AG08396 (cell line): ENCODE measurements at places on chromosomes 3 and 15.

DNA sequence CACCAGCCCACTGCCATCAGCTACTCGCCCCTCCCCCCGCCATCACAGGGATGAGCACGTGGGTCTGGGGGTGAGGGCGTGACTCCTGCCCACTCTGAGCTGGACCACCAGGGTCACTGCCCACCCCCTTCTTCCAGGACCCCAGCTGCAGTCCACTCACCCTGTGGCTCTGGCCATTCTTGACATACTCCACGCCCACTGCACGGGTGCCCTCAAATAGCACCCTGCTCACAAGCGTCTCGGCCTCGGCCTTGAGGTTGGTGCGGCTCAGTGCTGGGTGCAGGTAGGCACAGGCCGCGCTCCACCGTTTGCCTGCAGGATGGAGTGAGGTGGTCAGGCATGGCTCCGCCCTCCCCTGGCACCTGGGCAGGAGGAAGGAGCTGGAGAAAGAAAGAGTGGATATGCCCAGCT is 23.9 kb downstream of the CHDH start:
- DNase-seq: no peak

DNA sequence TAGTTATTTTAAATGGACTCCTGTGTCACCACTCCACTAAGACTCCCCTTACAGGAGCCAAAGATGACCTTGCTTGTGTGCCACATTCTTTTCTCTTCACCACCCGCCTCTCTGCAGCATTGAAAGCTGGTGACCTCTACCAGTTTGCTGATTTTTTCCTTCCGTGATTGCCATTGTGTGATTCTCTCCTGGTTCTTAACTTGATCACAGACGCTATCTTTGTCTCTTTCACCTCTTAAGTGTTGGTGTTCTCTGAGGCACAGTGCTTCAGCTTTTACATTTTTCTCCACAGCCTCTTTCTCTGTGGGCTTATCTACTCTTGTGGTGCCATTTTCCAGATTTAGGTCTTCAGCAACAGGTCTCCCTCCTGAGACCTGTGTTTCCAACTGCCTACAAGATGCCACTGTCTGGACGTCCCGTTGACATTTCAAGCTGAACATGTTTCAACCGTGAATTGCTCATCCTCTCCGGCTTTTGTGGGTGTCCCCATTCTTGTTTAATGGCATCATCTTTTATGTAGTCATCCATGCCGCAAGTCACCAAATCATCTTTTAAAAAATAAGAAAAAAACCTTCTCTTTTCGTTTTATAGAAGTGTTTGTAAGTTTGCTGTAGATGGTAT is 26.5 kb downstream of the IQGAP1 start:
- peak; percentile 46 for DNase-seq

DNA sequence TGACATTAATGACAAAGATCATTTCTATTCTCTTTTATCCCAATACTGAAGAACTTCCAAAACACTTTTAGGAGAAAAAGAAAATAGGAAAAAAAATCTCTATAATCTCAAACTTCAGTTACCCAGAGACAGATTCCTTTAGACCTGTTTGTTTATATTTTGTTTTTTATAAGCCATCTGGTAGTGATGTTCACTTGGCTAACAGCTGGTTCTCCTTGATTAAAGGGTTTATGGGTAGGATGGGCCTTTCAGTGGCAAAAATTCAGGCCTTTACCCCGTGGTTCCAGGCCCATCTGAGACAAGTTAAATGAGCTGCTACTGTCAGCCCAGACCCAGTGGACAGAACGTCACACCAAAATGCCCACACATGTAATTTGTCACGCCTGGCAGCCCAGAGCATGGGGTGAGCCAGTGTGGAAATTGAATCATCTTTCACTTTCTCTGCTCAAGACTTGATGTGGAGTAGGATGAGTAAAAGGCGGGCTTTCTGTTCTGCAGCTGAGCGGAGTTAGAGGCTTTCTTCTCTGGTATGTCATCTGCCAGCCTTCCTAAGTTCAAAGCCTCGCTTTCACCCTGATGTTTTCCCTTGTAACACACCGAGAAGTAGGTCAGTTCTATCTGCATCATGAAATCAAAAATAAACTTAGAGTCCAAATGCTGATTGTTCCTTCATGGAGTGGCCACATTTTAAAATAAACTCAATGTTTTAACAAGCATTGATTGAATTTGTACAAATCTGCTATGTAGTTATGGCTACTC is 62.5 kb upstream of the SKOR1 start:
- DNase-seq: no peak

DNA sequence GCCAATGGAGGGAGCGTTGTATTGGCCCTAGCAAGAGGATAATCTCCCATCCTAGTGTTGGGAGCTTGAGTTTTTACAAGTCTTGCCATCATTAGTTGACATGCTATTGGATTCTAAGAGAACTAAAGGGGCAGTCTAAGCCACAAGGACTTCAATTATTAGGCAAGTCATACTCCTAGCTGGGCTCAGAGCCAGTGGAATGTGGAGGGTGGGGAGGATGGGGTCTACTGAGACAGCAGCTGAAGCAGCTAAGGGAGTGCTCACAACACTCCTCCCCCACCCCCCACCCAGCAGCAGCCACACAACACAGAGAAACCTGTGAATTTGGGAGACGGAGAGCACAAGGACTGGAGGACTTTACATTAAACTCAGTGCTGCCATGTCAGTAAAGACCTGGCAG is 27.9 kb downstream of the FRG2C start:
- DNase-seq: no peak

DNA sequence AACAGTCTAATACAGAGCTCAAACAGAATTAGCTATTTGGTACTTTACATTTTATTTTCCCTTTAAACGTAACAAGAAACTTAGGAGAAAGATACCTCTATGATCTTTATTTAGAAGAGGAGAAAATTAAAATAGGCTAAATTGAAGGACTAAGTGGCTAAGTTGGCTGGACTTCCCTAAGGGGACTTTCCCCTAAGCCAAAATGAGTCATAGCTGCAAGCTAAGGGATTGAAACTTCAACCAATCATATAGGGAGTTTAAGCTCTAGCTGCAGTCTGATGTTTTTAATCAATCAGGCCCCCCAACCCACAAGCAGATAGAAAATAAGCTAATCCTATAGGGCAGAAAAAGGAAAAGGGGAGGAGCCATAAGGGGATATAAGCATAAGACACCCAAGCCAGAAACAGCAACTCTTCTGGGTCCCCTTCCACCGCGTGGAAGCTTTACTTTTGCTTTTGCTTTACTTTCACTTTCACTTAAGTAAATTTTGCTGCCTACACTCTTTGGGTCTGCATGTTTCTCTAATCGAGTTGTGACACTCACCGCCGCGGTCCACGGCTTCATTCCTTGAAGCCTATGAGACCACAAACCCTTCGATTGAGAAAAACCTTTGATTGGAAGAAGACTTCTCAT is 1108.5 kb upstream of the EPHA6 start:
- DNase-seq: no peak

- DNase-seq: no peak
These were observed 8.9 kb downstream of the CMTM6 start for GRCh38 chr3:32493437-32494414.

GRCh38 chr3:176206809-176207208 is 990.5 kb downstream of the TBL1XR1 start:
- no peak for DNase-seq

DNA sequence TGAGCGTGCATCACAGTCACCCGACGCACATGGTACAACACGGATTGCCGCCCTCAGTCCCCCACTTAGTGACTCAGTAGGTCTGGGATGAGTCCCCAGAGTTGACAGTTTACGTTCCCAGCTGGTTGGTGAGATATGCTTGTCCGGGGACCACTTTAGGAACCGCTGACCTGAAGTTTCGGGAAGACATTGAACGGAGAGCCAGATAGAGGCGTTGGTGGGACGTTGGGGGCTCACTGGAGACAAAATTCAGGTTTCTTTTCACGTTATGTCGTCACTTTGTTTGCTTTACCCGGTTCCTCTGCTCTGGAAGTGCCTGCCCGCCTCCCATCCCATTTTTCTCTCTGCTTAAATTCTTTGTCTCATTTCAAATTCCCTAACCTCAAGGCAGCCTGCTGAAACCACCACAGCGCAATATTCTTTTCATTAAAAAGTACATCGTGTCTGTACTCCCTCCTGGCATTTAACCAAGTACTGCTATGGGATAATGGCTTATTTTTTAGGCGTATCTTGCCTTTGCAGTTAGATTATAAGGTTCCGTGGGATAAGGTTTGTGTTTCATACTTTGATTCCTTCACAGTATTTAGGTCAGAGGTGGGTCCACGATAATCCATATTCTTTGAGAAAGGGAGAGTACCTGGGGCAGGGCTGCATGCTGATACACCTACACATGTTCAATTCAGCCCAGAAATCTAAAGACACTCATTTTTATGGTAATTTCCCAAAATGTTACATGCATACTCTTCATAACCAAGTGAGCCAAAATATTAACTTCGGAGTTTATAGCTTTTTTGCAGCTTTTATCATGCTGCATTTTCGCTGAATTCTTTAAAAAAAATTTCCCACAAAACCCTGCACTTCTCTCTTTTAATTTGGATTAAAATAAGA is 921 bp downstream of the LMLN start:
- peak; percentile 54 for DNase-seq

- no peak for DNase-seq
These were observed 49.5 kb upstream of the SELENOK start for GRCh38 chr3:53941184-53941583.

DNA sequence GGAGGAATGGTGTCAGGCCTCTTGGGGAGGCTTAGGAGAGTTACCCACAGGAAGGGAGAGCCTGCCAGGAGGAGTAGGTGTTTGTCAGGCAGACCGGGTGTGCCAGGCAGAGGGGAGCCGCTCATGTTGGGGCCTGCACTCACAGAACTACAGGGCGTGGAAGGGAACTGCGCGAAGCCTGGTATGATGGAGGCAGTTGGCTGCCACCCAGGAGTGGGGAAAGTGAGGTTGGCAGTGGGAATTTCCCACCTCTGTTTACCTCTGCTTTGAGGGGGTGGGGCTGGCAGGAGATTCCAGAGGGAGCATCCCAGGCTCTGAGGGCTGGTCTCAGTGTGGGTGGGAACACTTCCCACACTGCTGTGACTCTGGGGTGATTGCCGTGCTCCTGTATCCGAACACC is 99.9 kb downstream of the SLCO3A1 start:
- no peak for DNase-seq

DNA sequence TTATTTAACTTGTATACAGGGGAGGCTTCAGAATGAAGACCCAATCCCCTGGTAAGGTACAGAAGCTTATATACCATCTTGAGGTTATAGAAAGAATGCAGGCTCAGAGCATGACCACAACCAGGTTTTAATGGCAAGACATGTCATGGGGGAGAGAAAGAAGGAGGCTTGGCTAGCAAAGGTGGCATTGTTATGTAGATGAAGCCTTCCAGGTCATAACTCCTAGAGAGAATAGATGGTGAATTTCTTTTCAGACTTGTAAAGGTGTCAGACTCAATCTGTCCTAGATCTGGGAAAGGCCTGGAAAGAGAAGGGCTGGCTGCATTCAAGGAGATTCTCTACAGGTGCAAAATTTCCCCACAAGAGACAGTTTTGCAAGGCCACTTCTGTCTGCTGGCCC is 99.4 kb upstream of the CTDSPL start:
- no peak for DNase-seq

DNA sequence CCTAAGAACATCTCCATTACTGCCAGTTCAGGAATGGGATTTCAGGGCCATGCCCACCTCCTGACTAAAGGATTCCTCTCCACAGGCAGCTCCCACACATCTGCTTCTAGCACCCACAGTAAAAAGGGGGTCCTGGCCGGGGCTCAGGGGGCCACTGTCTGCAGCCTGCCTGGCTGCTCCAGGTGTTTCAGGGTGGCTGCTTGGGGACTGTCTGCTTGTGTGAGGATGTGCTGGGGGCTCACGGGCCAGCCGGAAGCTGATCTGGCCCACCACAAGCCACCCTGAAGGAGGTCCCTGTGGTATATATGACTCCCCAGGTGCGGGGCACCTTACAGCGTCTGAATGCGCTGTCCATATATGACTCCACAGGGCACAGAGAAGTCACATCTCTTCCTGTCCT is 135.4 kb downstream of the NSMCE3 start:
- DNase-seq: no peak

DNA sequence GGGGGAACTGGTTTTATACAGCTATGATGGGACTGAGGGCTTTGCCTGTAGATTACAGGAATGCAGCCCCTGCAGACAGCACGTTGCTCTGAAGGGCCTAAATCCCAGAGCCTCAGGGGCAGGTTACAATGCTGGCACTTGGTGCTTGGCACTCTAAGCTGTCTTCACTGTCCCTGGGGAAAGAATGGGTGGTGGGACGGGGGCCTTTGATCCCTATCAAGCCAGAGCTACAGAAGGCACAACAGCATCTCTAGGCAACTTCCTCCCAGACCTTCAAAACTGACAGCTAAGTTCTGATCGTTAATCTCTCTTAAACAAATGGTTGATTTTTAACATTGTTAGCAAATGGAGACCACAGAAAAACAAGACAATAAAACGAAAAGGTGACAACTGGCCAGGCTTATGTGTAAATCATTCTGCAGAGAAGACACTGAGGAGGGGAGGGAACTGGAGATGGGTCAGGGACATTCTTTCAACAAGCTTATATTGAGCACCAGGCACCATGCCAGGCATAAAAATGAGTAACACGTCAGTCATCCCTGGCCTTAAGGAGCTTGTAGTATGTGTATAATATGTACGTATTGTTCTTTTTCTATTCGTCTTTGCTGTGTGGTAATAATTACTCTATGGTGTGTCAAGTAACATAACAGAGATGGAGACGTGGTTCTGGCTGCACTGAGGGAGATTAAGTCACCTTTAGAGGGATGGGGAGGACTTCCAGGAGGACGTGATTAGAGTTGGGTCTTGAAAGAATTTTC is 49.1 kb downstream of the CA12 start:
- DNase-seq: peak; percentile 72

- no peak for DNase-seq
These were observed 552.4 kb downstream of the TUSC7 start for GRCh38 chr3:117261983-117262421.

- peak; percentile 40 for DNase-seq
These were observed 3.6 kb downstream of the CHDH start for GRCh38 chr3:53842436-53843194.

DNA sequence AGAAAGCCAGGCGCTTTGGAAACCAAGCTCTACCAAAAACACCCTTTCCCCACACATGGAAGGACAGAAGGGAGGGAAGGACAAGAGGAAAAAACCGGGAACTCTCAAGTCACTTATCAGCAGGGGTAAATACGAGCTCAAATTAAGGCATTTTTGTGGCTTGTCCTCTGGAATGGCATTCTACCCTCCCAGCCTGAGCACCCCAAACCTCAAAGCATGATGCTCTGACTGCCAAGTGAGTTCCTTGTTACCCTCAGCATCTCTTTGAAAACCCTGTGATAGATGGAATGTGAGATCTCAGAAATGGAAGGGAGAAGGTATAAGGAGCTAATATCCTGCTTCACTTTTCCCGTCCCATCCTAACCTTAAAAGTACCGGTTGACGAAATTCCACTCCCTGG is 8.1 kb upstream of the CSPG5 start:
- no peak for DNase-seq

DNA sequence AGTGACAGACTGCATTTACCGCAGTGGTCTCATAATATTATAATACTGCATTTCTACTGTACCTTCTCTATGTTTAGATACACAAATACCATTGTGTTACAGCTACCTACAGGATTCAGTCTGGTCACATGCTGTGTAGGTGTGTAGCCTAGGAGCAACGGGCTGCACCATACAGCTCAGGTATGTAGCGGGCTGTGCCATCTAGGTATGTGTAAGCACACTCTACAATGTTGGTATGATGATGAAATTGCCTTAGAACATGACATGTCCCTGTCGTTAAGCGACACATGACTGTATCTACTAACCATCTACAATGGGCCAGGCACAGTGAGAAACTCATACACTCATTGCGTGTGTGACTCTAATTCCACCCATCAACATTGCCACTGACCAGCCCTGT is 85.5 kb upstream of the SEC13 start:
- DNase-seq: no peak

GRCh38 chr3:70824078-70824477 is 511.6 kb upstream of the MDFIC2 start:
- no peak for DNase-seq

- DNase-seq: no peak
These were observed 3.1 kb downstream of the BAHD1 start for GRCh38 chr15:40443846-40444245.
